CD4-positive, alpha-beta memory T cell (primary cell): ENCODE measurements at places on chromosomes 5 and 9. TPM values are rescaled to one million over a fixed set of nuclear protein-coding genes. Genes with fewer than 3 reads are reported as not detected.

Gene GAPT
- 2.0 TPM for polyA plus RNA-seq

Gene SLC25A2
- polyA plus RNA-seq: not detected

Gene ESM1
- polyA plus RNA-seq: 1.1 TPM

Gene TNPO1
- polyA plus RNA-seq: 46.6 TPM

Gene BHMT2
- polyA plus RNA-seq: not detected

DNA sequence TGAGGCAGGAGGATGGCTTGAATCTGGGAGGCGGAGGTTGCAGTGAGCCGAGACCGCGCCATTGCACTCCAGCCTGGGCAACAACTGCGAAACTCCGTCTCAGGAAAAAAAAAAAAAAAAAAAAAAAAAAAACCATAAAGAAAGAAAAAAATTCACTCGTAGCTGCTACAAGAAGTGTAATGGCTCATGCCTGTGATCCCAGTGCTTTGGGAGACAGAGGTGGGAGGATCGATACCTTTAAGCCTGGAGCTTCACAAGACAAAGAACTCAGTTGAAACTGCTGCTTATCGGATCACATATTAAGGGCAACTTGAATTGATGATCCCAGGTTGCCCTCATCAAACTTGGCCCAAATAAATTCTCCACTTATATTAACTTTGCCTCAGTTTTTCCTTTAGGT, 1.0 kb upstream of the ZCCHC7 start:
- DNase-seq: no peak

DNA sequence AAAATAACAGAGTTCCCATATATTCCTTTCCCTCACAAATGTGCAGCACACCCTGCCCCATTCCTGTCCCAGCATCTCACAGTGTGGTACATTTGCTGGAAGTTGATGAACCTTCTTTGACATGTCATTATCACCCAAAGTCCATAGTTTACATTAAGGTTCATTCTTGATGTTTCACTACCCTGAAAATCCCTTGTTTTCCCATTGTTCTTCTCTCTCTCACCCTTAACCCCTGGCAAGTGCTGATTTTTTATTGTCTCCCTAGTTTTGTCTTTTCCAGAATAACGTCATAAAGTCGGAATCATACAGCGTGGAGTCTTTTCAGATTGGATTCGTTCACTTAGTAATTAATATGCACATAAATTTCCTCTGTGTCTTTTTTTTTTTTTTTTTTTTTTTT, 48.1 kb downstream of the SPIN1 start:
- no peak for DNase-seq

- no peak for DNase-seq
Measured at GRCh38 chr5:72842816-72843215, 26.4 kb downstream of the TNPO1 start.

- no peak for DNase-seq
Measured at GRCh38 chr9:14452539-14452938, 138.6 kb upstream of the NFIB start.

DNA sequence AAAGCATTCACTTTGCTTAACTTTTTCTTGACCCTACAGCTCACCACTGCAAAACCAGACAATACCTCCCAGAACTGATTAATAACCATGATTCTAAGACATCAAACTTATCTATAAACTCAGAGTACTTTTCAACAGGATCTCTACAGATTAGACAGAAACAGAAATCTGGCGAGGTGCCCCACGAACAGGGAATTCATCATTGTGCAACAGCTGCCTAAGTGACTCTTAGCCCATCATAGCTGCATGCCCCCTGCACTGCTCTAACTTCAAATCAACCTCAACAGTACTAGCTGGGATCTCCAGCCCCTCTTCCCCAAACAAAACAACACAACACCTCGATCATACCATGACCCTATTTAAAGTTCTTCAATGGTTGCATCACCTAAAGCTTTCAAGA, 16.1 kb upstream of the COL23A1 start:
- DNase-seq: no peak

DNA sequence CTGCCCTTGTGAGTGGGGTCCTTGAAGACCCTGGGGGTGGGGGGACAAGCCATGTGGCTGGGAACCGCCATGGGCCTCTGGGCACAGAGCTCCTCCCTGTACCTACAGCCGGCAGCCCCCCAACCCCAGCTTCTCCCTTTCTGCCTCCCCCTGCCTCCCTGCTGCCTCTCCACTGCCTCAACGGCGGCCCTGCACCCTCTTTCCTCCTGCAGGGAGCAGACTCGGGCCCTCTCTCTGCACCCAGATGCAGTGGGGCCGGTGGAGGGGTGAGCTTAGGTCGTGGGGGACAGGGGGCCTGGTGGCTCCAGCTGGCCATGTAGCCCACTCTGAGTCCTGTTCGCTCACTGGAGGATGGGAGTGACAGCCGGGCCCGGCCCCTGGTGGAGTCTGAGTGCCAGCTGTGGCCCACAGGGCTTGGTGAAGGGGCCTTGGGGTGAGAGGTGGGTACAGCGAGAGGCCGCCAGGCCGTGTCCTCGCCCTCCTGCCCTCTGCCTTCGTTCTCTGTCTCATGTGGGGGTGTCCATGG, 139.3 kb upstream of the COL5A1 start:
- DNase-seq: no peak

DNA sequence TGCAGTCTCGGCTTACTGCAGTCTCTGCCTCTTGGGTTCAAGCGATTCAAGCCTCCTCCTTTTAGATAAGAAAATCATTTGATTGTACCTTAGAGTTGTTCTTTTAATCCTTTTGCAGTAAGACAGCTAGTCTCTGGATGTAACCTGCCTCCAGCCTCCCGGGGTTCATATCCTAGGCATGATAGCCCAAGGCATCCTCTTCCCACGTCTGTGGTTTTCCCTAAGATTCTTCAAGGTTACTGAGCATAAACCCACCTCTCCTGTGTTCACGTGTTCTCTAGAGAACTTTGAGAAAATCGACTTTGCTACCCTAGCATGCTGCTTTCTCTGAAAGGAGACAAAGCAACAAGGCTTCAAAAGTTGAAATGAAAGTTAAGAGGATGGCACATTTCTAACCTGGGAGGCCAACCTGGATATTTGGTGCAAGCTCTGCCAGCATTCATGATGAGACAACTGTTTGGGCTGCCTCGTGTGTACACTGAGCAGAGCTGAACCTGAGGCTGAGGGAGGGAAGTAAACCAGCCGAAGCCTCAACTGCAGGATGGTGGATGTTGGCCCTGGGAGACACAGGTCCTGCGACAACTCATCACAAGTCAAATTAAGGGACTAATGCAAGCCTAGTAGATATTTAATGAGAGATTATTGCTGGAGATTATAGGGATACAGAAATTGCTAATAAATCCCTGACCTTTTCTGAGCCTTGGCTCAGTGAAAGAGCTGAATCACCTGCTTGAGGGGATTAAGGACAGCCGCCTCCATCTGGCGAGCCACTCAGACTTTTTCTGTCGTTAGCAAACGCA, 261.8 kb downstream of the ARHGAP26 start:
- DNase-seq: no peak

DNA sequence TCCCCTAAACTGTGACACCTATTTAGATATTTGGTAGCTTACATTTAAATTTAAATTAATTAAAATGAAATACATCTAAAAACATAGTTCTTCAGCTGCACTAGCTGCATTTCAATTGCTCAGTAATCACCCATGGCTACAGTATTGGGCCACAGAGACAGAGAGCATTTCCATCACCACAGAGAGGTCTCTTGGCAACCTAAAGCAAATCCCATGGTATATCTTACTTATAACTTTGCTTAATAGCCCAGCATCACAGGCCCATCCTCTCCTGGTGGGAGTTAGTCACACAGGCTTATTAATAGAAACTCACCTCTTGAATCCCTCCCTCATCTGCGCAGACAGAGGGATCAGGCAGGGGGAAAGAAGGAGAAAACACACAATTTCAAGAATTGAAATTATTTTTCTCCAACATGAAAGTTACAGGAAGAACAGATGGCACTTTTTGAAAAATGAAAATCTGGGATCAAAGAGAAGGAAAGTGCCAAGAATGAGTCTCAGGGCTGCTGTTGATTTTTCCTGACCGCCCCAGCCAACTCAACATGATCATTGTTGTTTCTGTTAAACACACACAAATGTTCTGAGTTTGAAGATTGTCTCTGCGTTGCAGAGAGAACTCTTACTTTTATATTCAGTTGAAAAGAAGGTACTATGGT, 144.6 kb downstream of the CMYA5 start:
- no peak for DNase-seq

GRCh38 chr5:65203746-65204145, 278.0 kb downstream of the ADAMTS6 start:
- no peak for DNase-seq

DNA sequence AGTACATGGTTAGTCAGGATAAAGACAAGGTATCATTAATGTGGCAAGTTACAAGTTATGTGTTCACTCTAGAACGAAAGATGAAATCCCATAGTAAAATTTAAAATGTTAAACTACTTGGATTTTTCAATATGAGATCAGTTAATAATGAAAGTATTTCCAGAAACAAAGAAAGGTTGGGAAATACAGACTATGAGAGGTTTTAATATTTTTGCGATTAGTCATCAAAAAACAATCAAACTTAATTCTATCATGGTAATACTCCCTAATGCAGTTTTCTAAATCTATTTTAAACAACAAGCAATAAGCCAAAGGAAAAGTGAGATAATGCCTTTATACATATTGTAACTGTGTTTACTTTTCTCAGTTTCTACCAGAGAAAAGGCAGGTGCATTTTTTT, 10.6 kb downstream of the CDH12 start:
- DNase-seq: no peak
